ENCODE measurements at places on chromosomes 11 and 22. TPM values are rescaled to one million over a fixed set of nuclear protein-coding genes. Genes with fewer than 3 reads are reported as not detected.

DNA sequence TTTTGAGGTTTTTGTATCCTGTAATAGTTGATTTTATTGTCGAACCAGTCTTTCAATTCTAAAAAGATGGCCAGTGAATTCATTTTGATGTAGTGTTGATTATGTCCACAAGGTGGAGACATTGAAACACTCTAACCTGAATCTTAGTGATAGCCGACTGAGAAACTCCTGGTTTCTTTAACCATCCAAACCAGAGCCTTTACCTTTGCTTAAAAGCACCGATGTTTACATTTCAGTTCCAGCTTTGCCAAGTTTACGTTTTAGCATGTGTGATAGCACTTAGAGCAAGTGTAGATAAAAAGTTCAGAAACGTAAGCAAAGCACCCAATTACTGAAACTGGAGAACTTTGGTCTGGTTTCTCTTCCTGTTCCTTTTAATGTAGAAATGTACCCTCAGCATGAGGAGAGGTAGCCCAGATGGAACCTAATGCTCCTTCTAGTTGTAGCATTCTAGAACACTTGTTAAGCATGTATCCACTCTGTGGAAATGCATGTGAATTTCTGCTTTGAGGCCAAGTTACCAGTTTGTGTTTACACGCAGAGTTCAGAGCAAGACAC is 208.6 kb downstream of the DBX1 start:
- no peak for DNase-seq

DNA sequence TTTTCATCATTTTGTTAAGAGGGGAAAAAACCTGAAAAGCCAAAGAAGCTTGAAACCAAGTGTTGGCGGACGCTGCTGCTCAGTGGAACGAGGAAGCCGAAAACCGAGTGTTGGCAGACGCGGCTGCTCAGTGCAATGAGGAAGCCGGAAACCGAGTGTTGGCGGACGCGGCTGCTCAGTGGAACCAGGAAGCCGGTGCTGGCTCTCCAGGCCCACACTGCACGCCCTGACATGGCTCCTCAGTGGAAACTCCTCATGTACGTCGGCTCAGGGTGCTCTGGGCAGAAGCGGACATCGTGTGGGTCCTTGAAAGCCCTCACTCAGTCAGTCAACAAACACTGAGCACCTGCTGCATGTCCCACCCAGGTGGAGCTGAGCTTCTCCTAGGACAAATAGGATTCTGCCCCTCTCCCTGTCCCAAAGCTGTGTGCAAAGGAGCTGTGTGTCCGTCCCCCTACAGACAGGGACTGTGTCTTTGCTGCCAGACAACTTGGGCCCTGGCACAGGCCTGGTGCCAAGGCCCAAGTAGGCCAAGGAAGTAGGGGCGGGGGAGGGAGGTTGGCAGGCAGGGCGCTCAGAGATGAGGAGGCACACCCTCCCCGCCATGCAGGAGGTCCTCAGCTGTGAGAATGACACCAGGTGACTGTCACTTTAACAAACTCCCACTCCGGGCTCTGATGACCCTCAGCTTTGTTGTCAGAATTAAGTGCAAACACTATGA is 37.3 kb downstream of the PHF21B start:
- DNase-seq = no peak

DNA sequence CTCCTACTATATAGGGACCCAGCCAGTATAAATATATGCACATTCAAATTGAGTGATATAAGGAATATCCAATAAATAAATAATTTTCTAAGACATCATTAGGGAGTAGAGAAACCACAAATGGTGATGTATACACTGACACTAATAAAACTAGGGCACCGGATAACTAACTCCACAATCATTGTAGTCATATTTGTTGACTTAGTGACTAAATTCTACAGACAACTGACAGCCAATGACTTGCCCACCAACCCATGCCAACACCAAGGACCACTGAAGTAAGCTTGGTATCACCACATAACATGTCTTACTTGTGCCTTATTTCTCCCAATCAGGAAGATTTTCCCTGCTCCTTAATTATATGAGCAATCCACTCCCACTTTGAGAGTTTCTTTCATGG is 139.6 kb upstream of the TRPC6 start:
- no peak for DNase-seq

GRCh38 chr11:67415501-67416304 is at the start of gene CARNS1:
CARNS1 (plus strand) TSS chr11:67415678; CDS start chr11:67416200, 522 bp downstream.
- DNase-seq = peak; percentile 72

GRCh38 chr11:66346476-66347424 is 679 bp downstream of the B4GAT1 start:
- peak; percentile 45 for DNase-seq

DNA sequence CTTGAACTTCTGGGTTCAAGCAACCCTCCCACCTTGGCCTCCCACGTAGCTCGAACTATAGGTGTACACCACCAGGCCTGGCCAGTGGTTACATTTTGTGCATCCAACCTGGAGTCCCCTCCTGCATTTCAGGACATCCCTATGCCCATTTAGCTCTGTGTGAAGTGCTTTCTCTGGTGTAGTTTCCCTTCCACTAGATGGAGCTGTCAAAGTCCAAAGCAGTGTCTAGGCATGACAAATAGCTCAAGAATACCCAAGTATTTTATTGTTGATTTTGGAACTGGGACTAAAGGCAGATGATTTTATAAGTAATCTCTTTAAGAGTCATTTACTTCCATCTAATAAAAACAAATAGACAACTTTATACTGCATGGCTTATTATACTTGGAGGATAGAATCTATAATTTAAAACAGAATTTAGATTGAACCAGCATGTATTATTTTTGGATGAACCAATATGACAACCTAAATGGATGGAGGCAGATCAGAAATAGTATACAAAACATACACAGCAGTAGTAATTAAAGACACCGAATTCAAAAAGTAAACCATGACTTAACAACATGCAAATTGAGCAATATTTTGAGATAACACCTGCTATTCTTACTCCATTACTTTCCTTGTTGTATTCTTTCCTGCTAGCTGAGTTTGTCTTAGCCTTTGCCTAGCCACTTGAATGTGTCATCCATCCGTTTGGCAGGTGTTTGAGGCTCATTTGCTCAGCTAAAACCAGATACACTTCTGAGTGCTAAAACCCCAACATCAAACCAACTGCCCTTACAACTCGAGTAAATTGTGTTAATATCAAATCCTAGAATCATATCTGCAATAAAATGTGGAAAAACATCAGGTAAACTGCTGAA is 37.7 kb downstream of the EIF4ENIF1 start:
- no peak for DNase-seq

- DNase-seq = no peak
Observed at GRCh38 chr11:33880979-33881378, 10.9 kb downstream of the LMO2 start.

GRCh38 chr11:41660585-41660984 is 201.1 kb upstream of the LRRC4C start:
- DNase-seq = no peak

DNA sequence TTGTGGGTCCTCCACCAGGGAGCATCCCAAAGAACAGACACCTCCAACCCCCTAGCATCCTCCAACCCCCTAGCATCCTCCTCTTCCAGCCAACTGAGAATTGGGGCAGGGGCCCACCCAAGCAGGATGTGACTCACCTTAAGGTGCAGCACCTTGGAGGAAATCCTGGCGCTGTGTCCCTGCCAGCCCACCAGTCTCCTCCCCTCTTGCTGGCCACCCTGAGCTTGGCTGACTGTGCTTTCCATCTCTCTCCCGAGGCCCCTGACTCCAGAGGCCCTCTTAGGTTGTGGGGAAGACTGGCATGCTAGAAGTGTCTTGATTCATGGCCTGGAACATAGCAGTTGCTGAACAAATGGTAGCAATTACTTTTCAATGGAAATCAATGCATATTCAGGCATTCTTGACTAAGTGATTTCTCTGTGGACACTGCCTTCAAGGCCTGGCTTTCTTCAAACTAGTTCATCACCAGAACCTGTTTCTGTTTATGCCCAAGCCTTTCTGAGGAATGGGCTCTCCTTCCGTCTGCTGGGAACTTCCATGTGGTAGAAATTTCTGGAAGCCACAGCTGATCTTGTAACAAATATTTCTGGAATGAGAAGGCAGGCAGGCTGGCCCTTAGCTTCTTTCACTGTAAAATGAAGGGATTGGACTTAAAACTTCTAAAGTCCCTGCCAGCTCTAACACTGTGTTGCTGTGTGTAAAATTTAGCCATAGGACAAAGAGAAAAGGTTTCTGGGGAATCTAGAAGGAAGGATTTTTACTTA is 60.5 kb downstream of the CEP164 start:
- DNase-seq = no peak

DNA sequence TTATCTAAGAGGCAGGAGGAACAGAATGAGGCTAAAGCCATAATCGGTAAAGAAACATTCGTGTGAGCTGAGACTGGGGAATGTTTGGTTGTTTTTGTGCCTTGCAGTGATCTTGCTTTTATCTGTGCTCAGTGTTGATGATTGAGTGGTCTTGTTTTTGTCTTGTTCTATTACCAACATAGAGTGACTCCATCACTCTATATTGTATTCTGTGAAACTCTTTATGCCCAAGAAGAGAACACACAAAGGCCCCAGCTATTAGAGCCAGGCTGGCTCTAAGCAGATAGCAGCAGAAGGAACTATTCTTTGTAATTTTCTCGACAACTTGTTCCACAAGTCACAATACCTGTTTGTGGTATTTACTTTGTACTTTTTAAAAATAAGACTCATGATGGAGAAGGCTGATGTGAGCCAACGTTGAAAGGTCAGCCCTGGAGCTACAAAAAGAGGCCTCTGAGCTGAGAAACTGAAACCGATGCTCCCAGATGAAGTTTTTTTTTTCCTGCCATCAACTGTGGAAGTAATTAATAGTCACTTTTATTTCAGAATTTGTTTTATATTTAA is 68.4 kb downstream of the LARGE1 start:
- DNase-seq = no peak

CBLIF gene
- total RNA-seq = not detected

LUZP2 gene
- not detected for total RNA-seq

TTLL12 gene
- total RNA-seq = 12.3 TPM

DDI1 gene
- total RNA-seq = not detected

CAPN5 gene
- 2.5 TPM for total RNA-seq

RAB36 gene
- total RNA-seq = 0.74 TPM

SERHL2 gene
- 1.6 TPM for total RNA-seq

OR52B4 gene
- total RNA-seq = not detected

Data from left ventricle myocardium superior (tissue), 1 donor.